M059J (cell line): ENCODE measurements at places on chromosomes 11 and 22.

GRCh38 chr11:4095509-4096230 is 1.1 kb downstream of the RRM1 start:
- DNase-seq: peak; percentile 70

- DNase-seq: no peak
Measured at GRCh38 chr11:11944444-11944843, 64.0 kb downstream of the DKK3 start.

DNA sequence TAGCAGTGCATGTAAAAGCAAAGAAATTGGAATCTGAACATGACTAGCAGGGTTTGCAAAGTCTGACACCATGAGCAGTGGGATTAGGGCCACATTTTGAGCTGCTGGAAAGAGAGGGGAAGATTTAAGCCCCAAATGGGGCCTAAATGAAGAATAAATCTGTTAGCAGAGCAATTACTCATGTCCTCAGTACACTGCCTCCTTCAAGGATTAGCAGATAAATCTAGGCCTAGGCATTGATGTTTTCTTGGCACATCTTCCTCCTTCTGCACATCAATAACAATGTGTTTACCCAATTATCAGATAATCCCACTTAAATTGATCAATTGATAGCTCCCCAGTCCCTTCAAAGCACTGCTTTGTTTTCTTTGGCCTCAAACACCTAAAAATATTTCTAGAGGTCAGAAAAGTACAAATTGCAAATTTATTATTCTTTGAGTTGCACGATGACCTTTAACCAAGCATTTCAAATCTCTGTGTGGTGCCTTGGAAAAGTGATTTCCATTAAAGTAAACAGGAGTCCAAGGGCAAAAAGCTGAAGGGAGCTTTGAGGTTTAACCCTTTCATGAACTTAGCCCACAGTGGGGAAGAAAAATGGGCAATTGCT is 514.7 kb upstream of the CHORDC1 start:
- no peak for DNase-seq

- peak; percentile 100 for DNase-seq
Measured at GRCh38 chr11:12900496-12900895, 108.6 kb upstream of the RASSF10 start.

GRCh38 chr11:46235777-46236688 is 41.4 kb upstream of the CREB3L1 start:
- DNase-seq: no peak

GRCh38 chr22:46777609-46777970 is 15.1 kb downstream of the TBC1D22A start:
- no peak for DNase-seq

DNA sequence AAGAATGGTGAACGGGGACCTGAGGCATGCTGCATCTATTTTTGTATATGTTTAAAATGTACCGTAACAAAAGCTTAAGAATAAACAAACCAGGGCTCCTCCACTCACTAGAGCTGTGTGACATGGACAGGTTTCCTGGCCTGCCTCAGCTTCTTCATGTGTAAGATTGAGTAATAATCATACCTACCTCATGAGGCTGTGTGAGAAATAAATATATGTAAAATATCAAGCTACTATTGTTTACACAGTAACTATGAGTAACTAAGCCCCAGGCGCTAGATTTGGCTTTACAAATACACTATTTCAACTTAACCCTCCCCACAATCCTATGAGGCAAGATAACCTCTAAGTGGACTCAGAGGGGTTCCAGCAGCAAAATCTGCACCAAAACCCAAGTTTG is 66.4 kb downstream of the SMCO4 start:
- DNase-seq: peak; percentile 90

DNA sequence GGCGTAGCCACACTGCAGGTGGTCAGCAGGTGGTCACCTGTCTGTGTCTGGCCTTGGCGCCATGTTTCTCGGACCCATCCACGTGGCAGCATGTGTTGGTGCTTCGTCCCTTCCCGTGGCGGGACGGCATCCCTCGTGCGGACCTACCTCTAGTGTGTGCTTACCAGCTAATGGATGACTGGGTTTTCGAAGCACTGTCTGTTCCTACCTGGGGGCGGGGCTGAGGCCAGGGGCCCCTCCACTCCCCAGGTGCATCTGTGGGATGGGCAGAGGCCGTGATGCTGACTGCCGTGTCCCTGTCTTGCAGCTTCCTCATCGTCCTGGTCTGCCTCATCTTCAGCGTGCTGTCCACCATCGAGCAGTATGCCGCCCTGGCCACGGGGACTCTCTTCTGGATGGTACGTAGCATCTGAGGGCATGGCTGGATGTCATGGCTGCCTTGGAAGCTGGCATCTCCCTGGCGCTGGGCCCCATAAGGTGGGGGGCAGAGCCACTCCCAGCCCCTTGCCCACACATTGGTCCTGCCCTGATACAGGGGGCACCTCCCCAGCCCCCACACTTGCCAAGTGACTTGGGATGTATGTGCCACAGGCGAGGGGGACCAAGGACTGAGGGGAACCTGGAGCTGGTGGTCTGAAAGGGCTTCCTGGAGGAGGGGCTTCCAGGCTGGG is 82.9 kb downstream of the KCNQ1 start:
- DNase-seq: no peak

DNA sequence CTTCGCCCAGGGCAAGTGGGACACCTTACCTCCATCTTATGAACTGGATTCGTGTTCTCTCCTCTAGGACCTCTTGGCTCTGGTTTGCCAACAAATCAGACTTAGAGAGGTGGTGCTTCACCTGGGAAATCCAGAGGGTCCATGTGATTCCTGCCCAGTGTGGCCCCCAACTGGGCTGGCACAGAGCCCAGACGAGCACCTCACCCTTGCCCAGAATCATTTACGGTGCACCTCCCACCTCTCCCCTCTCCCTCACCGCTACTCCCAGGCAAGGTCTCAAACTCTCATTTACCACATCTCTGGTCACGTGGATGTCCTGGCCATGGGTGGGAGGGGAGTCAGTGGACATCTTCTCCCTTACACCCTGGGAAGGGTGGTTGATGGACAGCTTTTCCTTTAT is 1.1 kb downstream of the SPATA19 start:
- DNase-seq: no peak

- DNase-seq: no peak
Measured at GRCh38 chr11:12640355-12640754, 33.9 kb upstream of the TEAD1 start.

GRCh38 chr11:93525601-93526345 is 17.4 kb downstream of the SMCO4 start:
- peak; percentile 20 for DNase-seq

DNA sequence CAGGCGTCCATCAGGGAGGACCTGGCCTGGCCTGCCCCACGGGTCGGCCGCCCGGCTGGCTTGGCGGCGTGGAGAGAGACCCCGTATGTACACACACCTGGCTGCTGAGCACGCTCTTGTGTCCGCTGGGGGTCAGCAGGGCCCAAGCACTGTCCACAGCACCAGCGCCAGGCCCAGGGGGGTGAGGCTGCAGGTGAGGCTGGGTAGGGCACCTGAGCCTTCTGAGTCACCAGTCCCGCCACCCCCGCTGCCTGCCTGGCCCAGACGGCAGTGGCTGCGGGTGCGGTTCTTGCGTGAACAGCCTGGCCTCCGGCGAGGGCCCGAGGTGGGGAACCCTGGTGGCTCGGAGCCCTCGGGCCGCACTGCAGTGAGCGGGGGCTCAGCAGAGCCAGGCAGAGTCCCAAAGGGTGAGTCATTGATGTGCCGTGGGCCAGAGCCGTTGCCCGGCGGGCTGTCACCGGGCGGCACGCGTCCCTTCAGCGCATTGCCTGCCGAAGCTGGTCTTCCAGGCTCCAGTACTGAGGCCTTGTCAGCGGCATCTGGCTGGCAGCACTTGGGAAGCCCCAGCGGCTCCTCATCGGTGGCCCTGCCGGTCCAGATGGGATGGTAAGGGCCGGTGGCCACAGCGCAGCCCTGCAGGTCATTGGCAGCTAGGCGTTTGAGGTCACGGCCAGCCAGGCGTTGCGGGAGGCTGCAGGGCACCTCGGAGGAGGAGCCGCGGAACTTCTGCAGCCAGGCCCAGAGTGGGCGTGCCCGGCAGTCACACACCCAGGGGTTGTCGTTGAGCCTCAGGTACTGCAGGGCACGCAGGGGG is 26.3 kb downstream of the RTN4R start:
- DNase-seq: peak; percentile 13

GRCh38 chr22:33706100-33706499 is 214.2 kb downstream of the LARGE1 start:
- DNase-seq: no peak

DNA sequence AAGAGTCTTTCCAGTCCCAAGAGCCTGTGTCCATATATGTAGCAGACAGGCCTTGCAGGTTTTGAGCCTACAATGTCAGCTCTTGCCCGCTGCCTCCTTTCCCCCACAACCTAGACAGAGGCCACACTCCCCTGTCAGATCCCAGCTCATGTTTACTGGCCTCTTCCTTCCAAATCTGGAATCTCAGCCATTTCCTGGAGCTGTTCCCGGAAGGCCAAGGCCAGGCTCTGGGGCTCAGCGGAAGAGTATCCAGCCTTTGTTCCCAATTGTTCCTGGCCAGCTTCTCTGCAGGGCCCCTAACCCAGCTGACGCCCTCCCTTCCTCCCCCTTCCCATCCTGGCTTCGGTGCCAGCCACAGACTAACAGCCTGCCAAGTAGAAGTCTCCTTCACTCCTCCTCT is 1.0 kb upstream of the ROBO4 start:
- DNase-seq: no peak

GRCh38 chr22:49944399-49944891 is 16.1 kb upstream of the PIM3 start:
- DNase-seq: no peak

DNA sequence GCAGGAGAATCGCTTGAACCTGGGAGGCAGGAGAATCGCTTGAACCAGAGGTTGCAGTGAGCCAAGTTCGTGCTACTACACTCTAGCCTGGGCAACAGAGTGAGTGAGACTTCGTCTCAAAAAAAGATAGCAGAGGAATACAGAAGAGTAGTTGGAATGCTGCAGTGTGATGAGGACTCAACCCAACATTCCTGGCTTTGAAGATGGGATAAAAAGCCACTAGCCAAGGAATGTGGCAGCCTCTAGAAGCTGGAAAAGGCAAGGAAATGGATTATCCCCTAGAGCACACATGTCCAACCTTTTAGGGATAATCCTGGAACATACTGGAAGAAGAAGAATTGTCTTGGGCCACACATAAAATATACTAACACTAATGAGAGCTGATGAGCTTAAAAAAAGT is 13.9 kb downstream of the SLC25A17 start:
- no peak for DNase-seq

DNA sequence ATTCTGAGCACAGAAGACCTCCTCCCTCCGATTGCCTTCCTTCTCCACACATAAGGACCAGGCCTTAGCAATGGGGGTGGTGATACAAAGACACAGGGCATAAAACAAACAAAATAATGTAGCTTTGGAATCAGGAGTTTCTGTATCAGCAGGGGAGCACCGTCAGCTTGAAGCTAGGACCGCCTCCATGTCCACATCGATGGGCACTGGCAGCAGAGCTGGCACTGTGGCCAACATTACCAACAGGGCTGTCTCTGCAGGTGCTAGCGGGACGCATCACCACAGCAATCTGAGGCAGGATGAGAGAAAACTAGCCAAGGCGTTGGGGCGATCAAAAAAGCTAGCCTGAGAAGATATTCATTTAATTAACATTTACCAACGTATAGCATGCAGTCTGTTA is 201.4 kb downstream of the MAML2 start:
- DNase-seq: no peak

GRCh38 chr11:120200677-120201076 is 10.2 kb upstream of the OAF start:
- peak; percentile 30 for DNase-seq

GRCh38 chr11:134340354-134340964 is 8.7 kb downstream of the GLB1L2 start:
- DNase-seq: no peak

GRCh38 chr11:32392840-32393239 is 42.5 kb downstream of the WT1 start:
- DNase-seq: no peak

- DNase-seq: peak; percentile 97
Measured at GRCh38 chr11:86551288-86552092, 120.9 kb downstream of the ME3 start.

- no peak for DNase-seq
Measured at GRCh38 chr11:76102802-76103201, 103.5 kb downstream of the WNT11 start.

DNA sequence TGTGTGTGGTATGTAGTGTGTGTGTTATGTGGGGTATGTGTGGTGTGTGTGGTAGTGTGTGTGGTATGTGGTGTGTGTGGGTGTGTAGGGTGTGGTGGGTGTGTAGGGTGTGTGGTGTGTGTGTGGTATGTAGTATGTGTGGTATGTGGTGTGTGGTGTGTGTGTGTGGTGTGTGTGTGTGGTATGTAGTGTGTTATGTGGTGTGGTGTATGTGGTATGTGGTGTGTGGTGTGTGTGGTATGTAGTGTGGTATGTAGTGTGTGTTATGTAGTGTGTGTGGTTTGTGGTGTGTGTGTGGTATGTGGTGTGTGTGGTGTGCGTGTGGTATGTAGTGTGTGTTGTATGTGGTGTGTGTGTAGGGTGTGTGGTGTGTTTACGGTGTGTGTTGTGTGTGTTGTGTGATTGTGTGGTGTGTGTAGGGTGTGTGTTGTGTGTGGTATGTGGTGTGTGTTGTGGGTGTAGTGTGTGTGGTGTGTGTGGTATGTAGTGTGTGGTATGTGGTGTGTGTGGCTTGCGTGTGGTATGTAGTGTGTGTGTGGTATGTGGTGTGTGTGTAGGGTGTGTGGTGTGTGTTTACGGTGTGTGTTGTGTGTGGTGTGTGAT is 4.2 kb upstream of the PPP6R2 start:
- DNase-seq: no peak

DNA sequence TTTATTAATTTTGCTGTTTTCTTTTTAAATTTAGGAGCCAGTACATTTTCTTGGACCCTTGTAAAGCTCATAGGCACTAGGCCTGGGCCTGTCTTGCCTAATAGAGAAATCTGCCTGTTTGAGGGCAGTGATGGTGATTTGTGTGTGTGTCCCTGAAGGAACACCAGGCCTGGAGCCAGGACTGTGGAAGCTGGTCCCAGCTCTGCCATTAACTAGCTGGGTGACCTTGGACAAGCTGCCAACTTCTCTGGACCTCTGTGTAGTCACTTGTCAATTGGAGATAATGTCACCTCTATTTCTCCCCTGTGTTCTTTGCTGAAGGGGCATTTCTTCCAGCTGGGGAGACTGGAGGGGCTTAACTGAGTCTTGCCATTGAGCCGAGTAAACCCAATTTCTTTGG is 16.0 kb upstream of the FTH1 start:
- DNase-seq: no peak

DNA sequence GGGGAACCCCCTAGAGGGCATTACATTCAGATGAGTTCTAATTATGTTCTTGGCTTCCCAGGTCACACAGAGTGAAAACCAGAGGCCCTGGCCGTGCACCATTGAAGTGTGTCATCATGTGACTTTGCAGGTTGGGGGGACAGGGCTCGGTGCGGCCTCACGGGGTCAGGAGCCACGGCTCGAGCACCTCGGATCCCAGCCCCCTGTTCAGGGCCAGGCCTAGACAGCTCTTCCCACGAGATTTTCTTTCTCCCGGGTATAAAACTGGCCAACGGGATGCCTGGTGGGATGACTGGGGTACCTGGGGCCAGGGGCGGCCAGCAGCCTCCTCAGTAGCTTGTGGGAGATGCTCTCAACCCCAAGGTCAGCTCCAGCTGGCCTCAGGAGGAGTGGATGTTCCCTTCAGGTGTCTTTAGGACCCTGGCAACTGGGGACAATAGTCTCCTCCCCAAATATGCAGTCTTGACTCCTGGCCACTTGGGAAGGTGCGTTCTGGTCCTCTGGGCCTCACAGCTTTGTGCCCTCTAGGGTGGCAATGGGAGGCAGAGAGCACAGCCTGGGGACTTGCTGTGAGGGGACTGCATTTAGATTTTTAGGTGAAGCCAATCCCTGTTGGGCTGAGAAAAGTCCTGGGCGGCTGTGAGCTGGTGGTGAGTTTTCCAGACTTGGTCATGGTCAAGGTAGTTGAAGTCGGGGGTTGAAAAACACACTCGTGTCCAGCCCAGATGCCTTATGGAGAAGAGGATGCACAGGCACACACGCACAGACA is 95.6 kb downstream of the KCNQ1 start:
- DNase-seq: no peak
